Thyroid gland (tissue), 4 donors: ENCODE measurements at places on chromosomes 7 and 10. TPM values are rescaled to one million over a fixed set of nuclear protein-coding genes. Genes with fewer than 3 reads are reported as not detected.

Gene TEX47
- total RNA-seq, result not detected

Gene PRR15
- total RNA-seq, result 0.54 TPM

Gene C7orf33
- total RNA-seq, result not detected

DNA sequence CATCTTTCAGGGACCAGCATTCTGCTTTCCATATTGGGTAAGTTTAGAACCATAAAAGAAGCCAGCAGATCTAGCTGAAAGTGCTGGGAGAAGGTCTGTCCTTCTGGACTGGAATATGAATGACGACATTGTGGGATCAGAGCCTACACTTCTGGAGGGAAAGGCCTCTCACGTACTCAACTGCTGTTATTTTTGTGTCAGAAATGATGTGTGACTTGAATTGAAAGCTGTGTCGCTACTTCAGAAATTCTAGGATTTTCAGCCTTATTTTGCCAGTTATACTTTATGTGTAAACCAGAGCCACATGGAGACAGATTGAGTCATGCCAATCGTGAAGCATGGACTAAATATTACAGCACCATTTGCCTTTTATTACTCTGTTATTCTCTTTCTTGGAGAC lies 231.0 kb downstream of the KIAA1217 start:
- peak; percentile 25 for DNase-seq

GRCh38 chr7:35261041-35261440 lies 7.1 kb upstream of the TBX20 start:
- no peak for DNase-seq

DNA sequence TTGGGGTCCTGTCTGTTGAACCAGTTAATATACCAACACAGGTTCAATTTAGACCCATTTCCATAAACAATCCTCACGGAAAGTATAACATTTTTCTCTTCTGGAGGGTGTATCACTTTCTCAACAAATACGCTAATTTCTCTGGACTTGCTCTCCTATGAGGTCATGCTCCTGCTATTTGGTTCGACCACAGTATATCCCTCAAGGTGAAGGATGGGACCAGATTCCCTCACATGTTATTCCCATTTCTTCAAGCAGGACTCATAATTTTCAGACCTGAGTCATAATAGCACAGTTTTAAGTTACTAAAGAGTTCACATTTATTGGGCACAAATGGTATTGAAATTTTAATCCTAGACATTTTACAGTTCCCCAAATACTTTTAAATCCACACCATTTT lies 57.2 kb downstream of the ADAM12 start:
- no peak for DNase-seq

DNA sequence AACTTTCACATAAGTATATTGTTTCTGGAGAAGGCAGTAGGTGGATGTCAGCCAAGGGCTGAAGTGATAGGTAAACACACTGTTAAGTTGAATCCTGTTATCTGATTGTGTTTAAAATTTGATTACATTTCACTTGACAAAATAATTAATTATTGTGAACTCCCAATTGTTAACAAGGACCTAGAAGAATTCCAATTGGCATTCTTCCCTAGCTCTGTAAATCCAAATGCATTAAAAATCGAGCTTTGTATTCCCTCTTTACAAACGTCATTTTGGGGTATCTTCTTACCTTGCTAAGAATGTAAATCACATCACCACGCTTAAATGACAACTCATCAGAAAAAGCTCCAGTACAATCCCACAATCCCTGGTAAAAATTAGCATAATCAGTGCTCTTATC lies 179.9 kb downstream of the SKAP2 start:
- no peak for DNase-seq

DNA sequence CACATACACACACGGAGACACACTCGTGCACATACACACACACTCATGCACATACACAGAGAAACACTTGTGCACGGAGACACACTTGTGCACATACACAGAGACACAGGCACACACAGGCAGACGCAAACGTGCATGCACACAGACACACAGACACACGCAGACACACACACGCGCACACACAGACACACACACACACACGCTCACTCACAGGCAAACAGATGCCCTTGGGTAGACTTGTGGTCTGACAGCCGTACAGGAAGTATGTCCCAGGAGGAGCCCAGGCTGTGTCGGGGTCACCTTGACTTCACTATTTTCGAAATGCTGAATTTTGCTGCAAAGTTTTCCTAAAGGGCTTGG lies 538.0 kb downstream of the DNAJB6 start:
- no peak for DNase-seq

GRCh38 chr7:19305698-19306097 lies 160.5 kb upstream of the FERD3L start:
- DNase-seq, result no peak

- DNase-seq, result no peak
Measured at GRCh38 chr10:48478469-48478868, 126.4 kb downstream of the ARHGAP22 start.
